ENCODE measurements at places on chromosomes 2 and 18.

DNA sequence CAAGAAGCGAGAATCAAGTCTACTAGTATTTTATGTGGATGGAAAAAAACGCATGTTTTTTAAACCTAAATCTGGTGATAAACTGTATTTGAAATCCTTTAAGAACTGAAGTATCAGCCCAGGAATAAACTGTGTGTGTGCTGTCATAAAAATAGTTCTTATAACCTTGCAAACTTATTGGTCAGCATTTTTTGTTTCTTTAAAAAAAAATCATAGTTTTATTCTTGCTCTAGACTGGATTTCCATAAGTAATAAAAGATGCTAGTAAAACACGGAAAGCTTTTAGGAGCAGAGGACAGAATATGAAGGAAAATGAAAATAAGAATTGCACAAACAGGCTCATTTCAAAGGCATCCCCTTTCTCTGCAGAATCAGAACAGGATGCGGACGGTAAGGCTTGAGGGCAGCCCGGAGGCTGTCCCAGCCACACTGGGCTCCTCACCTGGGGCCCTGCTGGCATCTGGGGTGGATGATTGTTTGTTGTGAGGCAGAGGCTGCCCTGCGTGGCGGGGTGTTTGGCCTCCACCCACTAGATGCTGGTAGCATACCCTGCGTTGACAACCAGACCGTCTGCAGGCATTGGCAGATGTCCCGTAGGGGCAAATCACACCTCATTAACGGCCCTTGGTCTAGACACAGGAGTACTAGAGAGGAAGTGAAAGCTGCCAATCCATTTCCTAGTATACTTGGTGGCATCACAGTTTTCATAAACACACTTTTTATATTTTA, 52.5 kb downstream of the MBP start:
- DNase-seq, result no peak

DNA sequence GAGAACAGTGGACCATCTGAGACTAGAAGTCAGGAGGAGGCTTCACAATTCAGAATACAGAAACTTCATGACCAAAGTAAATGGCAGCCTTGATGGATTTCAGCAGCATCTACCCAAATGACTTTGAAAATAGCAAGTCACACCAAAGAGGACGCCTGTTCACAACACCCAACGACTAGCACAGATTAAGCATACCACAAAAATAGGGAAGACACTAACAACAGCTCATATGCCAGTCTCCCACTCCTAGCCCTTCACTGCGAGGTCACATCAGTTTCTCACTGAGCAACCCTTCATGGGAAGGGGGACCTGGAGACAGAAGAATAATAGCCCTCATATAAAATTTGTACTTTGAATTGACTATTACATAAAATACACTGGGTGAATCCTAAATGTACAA, 228.4 kb upstream of the SLC39A10 start:
- DNase-seq, result no peak

- DNase-seq, result no peak
Measured at GRCh38 chr18:51522821-51523220, 325.3 kb upstream of the MEX3C start.

DNA sequence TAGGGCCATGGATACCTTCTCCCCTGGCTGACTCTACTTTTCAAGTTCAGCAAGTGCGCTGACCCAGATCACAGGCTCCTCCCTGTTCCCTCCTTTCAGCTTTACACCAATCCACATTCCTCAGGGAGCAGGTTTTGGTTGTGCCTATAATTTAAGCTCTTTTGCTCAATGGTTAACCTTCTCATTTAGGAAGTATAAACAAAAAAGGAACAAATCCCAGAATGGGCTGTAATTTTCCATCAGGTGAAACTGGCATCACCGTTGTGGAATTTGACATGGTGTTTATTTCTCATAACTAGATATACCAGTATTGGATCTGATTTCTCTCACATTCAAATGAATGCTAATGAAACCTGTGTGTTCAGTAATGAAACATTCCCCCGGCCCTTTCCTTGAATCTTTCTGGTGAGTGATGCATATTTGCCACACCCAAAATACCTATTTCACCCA, 13.6 kb downstream of the STRN start:
- no peak for DNase-seq

DNA sequence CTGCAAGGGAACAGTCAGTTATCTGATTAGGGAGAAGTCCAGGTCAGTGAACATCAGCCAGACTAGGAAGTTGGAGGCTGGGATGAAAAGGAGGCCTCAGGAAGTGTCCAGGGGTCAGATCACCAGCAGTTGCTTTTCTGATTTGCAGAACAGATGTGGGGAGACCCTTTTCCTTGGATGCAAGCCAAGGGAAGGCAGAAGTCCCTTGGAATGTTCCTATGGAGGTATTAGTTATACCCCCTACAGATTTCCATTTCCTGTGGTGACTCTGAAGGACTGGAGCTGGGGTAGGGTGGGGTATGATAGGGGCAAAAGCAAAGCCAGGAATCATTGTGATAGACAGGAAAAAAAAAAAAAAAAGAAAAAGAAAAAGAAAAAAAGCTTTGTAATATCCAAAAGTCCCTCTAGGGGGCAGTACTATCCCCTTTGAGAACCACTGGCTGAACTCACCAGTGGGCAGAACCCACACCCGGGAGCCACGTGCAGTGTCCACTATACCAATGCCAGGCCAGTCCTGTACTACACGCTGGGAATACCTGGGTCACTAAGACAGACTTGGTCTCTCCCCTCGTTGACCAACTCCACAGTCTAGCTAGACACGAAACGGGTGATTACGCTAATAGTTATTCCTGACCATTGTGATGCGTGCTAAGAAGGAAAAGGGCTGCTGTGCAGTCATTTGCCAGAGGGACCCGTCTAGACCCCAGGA, 7.4 kb downstream of the DYSF start:
- DNase-seq, result no peak

GRCh38 chr18:63290821-63291200, 28.8 kb downstream of the BCL2 start:
- DNase-seq, result no peak

DNA sequence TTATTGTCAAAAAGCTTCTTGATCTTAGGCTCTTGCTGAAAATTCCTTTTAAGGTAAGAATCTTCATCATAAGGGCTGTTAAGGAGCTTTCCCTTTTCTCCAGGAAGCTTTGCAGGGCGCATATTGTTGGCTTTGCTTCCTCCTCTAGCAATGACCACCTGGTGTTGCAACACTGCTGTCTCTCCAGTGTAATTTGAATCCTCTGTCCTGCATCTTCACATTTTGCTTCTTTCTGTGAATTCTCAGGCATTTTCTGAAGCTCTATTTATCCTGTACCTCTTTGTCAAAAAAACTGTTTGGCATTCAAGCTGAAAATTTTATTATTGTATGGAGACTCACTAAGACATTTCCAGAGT, 533.1 kb upstream of the CHAC2 start:
- no peak for DNase-seq

GRCh38 chr2:68980956-68981355, 6.5 kb downstream of the GKN1 start:
- no peak for DNase-seq

DNA sequence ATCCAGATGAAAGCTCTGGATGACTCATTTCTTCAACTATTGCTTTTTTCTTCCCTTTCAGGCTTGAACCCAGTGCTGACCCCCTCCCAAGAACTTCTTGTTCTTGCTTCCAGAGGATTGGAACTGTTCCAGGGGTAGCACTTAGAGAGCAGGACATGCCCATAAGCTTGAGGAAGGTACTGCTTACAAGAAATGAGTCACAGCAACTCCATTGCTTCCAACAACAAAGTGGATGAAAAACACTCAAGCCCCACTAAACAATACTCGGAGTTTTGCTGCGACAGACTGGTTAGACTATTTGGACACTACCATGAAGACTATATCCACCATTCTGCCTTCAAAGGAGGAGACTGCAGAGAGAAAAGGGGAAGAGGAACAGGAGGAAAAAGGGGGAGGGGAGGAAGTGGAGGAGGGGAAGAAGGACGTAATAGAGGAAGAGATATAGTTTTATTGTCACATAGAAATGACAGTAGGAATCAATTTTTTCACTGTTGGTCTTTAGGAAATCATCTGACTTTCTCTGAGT, 1.6 kb upstream of the EPC2 start:
- no peak for DNase-seq

DNA sequence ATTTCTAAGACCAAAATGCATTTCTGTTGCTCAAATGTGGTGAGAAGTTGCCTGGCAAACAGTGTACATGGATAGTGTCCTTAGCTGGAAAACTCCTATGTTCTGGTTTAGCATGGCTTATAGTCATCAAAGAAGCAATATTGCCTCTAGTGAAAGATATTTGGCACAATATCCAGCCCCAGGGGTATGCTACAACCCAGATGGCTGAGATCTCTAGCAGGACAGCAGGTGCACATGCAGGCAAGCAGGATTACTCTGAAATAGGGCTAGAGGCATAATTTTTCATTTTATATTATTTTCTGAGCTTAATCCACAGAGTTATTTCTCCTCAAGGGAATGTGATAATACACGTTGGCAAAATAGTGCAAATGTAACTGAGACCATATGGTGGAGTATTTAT, 34.0 kb downstream of the CCDC195 start:
- DNase-seq, result no peak

DNA sequence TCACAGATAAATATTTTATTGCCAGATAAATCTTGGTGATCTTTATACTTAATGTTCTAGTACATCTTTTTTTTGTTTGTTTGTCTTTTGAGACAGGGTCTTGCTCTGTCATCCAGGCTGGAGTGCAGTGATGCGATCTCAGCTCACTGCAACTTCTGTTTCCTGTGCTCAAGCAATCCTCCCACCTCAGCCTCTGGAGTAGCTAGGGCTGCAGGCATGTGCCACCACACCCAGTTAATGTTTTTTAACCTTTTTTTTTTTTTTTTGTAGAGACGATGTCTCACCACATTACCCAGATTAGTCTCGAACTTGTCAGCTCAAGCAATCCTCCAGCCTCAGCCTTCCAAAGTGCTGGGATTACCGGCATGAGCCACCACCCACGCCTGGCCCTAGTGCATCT, 9.1 kb upstream of the C1GALT1C1L start:
- DNase-seq, result no peak

DNA sequence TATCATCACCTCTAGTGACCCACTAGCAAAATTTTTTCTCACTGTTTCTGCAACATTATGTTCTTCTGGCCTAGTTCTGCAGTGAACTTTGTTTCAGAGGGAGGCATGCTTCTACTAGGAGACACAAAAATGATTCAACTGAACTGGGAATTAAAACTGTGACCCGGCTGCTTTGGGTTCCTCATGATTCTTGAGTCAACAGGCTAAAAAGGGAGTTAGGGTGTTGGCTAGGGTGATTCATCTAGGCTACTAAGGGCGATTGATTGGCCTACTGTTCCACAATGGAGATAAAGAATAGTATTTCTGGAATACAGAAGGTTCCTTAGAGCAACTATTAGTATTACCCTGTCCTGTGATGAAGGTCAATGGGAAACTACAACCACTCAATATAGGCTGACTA, 179.5 kb downstream of the PPP1R1C start:
- no peak for DNase-seq

DNA sequence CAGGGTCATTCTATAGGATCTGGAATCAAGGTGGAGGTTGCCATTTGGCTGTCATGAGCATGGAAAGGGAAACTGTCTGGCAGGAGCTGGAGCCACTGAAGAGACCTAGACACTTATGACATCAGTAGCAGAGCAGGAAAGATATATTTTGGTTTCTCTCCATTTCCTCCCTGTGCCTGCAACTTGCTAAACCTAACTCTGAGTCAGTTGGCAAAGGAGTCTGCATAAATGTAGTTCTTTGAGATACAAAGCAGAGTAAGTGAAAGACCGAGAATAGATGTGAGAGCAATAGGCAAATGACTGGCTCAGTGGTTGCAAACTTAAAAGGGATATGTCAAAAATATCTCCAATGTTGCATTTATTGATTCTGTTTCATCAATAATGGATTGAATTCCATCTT, 757.7 kb downstream of the KCNJ3 start:
- no peak for DNase-seq

GRCh38 chr2:20557635-20558034, 93.3 kb downstream of the HS1BP3 start:
- DNase-seq, result no peak

- DNase-seq, result no peak
Measured at GRCh38 chr2:164275659-164276058, 345.6 kb downstream of the GRB14 start.

DNA sequence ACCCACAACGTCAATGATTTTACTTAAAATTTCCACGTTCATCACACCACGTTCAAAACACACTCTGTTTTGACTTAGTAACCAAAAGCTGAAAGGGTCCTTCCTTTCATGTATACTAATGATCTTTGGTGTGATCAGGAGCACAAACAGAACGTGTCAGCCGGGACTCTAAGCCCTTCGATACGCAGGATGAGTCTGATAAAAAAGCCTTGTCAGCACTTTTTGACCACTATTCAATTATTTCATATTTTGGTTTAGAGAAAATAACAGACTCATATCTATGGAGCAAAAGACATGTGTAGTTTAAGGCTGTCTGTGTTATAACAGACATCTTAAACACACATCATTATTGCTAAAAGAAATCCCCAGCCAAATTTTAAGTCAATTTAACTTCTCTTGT, 345.3 kb downstream of the ZNF516 start:
- no peak for DNase-seq

DNA sequence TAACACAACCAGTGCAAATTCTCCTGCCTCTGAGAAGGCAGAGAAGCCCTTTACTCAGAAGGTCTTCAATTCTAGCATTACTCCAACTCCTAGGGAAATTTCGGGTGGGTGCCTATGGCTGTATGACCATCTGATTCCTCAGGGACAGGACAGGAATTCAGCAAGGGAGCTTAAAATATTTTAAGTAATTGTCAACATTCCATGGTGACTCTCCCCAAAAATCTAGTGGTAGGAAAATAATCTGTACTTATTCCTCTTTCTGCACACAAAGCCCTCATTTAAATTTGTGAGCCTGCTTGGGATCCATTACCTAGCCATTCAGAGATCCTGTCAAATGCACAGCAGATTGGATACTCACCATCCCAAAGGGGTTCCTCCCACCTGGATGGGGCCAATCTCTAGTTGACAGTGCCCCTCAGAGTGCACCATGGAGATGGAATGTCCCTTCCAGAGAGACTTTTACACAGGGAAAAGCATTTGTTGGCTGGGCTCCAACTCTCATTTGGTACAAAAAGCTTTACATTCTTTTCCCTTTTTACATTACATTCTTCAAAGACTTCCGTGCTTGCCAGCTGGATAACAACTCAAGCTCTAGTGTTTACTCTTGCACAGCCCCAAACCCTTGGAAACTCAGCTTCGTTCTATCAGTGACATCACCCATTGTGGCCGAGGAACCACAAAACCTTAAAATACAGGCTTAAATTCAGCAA, 3.1 kb upstream of the TMEM150A start:
- DNase-seq, result no peak

- peak; percentile 71 for DNase-seq
Measured at GRCh38 chr2:38508311-38509039, 94.3 kb downstream of the HNRNPLL start.

Data from stimulated activated naive CD4-positive, alpha-beta T cell (primary cell).